ENCODE measurements at places on chromosomes 12 and 14.

- DNase-seq = no peak
Observed at GRCh38 chr12:3961591-3961990, 88.4 kb upstream of the PARP11 start.

GRCh38 chr14:61260939-61261776 lies 20.0 kb downstream of the TMEM30B start:
- peak; percentile 96 for DNase-seq

- DNase-seq = no peak
Observed at GRCh38 chr12:121976950-121977349, 44.7 kb upstream of the BCL7A start.

- peak; percentile 100 for DNase-seq
Observed at GRCh38 chr12:110109037-110109836, 14.9 kb upstream of the IFT81 start.

DNA sequence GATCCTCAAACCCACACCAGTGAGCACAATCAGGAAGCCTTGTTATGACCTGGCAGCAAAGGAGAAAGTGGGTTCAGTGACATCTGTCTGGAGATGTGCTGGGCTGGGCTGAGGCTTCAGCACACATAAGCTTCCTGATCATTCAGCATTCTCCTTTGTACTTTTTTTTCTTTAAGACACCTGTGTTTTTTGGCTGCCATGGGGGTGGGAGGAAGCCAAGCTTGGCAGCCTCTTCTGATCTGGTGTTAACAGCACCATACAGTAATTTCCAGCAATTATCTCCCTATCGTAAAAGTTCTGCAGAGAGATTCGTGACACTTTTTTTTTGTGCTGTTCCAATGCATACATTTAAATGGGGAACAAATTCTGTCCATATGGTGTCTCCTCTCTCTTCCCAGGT lies 38.9 kb upstream of the RASSF3 start:
- no peak for DNase-seq

DNA sequence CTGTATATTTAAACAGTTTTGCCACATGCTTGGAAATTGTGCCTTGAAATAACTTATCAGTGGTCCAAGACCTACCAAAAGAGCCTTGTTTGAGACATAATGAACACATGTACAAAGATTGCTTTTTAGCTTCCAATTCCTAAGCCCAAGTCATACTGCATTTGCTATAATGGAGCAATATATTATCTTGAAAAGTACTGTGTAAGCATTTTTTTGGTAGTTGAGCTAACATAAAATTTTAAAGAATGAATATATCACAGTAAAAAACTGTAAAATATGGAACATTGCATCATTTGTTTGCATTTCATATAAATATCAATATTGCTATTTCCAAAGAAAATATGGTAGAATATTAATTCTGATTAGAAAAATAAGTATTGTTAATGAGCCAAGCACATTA lies 28.8 kb upstream of the HMGA2 start:
- DNase-seq = no peak

- DNase-seq = no peak
Observed at GRCh38 chr12:12331244-12331771, 18.7 kb downstream of the MANSC1 start.

- DNase-seq = peak; percentile 6
Observed at GRCh38 chr12:108884116-108885012, 4.5 kb downstream of the DAO start.

- DNase-seq = no peak
Observed at GRCh38 chr12:4539167-4539870, 629 bp downstream of the RAD51AP1 start.

DNA sequence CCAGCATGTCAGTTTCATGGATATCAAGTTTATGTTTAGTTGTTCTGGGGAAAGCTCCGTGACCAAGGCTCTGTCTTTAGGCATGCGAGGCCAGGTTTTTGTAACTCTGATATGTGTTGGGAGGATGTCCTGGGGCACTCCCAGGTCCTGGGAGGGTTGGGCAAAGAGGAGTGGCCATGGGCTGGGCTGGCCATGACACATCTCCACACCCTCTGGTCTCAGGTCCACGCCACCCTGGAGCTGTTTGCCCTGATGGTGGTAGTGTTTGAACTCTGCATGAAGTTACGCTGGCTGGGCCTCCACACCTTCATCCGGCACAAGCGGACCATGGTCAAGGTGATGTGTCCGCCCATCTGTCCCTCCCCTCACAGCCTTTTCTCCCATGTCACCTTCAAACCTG lies 46.4 kb downstream of the TPCN1 start:
- no peak for DNase-seq

Measured in HFF-Myc (cell line).